ENCODE measurements at places on chromosomes 5 and 9.

- H3K36me3 ChIP-seq = no peaks in the 10 kb centered on the region
- peaks cover 37% of the 10 kb centered on the region for H3K4me1 ChIP-seq
- H3K27me3 ChIP-seq = peaks cover 57% of the 10 kb centered on the region
- DNase-seq = peak; percentile 5
These were observed 48.1 kb downstream of the EBF1 start for GRCh38 chr5:159051421-159052282.

GRCh38 chr5:159825551-159826051 lies 90.7 kb upstream of the ADRA1B start:
- H3K4me3 ChIP-seq = no peak overlapping the region
- H3K36me3 ChIP-seq = no peaks in the 10 kb centered on the region
- H3K4me1 ChIP-seq = no peaks in the 10 kb centered on the region

- no peaks in the 10 kb centered on the region for H3K36me3 ChIP-seq
- no peaks in the 10 kb centered on the region for H3K4me1 ChIP-seq
- no peak for DNase-seq
These were observed 259.4 kb upstream of the VLDLR start for GRCh38 chr9:2362150-2362549.

DNA sequence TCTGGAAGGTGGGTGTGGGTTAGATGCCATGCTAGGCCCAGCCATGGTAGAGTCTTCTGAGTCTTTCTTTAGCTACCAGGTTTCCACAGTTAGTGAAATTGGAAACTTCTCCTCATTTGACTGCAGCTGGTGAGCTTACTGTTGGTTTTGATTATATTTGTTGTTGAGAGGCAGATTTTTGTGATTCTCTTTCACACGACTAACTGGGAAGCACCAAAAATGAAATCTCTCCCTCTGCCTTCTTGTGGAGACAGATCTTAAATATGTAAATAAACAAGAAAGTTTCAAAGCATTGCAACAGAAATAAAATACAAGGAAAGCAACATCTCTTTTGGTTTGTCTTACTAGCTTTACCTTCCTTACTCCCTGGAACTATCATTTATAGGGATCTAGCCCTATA lies 122.2 kb downstream of the CEMIP2 start:
- DNase-seq = no peak
- peaks cover 1% of the 10 kb centered on the region for H3K27me3 ChIP-seq
- H3K27ac ChIP-seq = no peak overlapping the region
- no peak overlapping the region for H3K4me3 ChIP-seq
- H3K4me1 ChIP-seq = peaks cover 11% of the 10 kb centered on the region
- no peaks in the 10 kb centered on the region for H3K36me3 ChIP-seq

DNA sequence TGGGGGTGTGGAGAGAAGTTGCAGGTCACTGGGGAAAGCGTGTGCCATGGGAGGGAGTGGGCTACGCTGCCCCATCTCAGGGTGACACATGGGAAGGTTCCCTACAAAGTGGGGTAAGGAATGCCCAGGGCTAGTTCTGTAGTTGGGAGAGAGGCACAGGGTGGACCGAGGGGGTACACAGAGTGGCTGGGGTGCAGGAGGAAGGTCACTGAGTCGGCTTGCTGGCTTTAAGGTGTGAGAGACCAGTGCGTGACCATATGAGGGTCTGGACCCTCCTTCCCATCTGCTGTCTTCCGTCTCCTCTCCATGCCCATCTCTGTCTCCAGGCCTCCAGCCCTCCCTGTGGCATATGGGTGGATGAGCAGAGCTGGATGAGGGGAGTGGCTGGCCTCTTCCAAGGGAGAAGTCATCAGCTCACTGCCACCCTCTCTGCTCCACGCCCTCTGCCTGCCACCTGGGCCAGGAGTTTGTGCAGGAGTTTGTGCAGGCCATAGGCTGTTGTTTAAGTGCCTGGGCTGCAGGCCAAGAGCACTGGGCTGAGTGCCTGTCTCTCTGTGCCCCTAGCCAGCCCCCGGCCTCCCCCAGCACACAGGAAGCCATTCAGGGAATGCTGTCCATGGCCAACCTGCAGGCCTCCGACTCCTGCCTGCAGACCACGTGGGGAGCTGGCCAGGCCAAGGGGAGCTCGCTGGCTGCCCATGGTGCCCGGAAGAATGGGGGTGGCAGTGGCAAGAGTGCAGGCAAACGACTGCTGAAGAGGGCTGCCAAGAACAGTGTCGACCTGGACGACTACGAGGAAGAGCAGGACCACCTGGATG lies 96.8 kb downstream of the PHF2 start:
- H3K27ac ChIP-seq = no peak overlapping the region
- H3K4me3 ChIP-seq = no peak overlapping the region
- peak; percentile 0 for DNase-seq
- peaks cover 5% of the 10 kb centered on the region for H3K4me1 ChIP-seq
- H3K36me3 ChIP-seq = peaks cover 23% of the 10 kb centered on the region

GRCh38 chr9:21381448-21382339 lies 3.5 kb downstream of the IFNA2 start:
- H3K4me1 ChIP-seq = peaks cover 17% of the 10 kb centered on the region
- no peak for DNase-seq
- H3K27me3 ChIP-seq = peaks cover 19% of the 10 kb centered on the region
- H3K4me3 ChIP-seq = no peak overlapping the region
- no peaks in the 10 kb centered on the region for H3K36me3 ChIP-seq
- no peak overlapping the region for H3K27ac ChIP-seq

DNA sequence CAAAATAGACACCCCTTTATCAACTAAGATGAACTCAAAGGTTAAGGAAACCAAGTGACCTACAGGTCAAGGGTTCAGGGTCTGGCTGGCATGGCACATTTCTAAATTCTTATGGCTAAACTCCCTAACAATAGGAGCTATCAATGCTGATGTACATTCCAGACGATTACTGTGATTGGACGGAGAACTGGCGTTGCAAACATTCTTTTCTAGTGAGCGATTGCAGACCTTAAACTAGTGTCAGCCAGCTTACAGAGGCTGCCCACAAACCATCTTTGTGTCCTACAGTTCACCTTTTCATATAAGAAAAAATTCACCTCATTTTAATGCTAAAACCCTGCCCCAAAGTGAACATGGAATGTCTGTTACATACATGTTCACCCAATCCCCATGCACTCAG lies 382.9 kb downstream of the MAT2B start:
- no peaks in the 10 kb centered on the region for H3K36me3 ChIP-seq
- no peaks in the 10 kb centered on the region for H3K27me3 ChIP-seq
- H3K4me1 ChIP-seq = no peaks in the 10 kb centered on the region

- no peaks in the 10 kb centered on the region for H3K4me1 ChIP-seq
- no peak overlapping the region for H3K4me3 ChIP-seq
- no peak for DNase-seq
- H3K36me3 ChIP-seq = no peaks in the 10 kb centered on the region
These were observed 164.6 kb upstream of the PPP1R2B start for GRCh38 chr5:156685481-156685880.

Data from naive thymus-derived CD8-positive, alpha-beta T cell (primary cell).